ENCODE measurements at places on chromosomes 5 and 9. TPM values are rescaled to one million over a fixed set of nuclear protein-coding genes. Genes with fewer than 3 reads are reported as not detected.

PCDHB11 gene
- total RNA-seq = 1.7 TPM

ADAMTS2 gene
- 54.7 TPM for total RNA-seq

ORM1 gene
- not detected for total RNA-seq

PCDHB2 gene
- 4.2 TPM for total RNA-seq

EIF4E1B gene
- not detected for total RNA-seq

ITGA1 gene
- 51.6 TPM for total RNA-seq

Measured in articular chondrocyte of knee joint (primary cell).